ENCODE measurements at places on chromosomes 3 and 15. TPM values are rescaled to one million over a fixed set of nuclear protein-coding genes. Genes with fewer than 3 reads are reported as not detected.

Gene SHC4
- total RNA-seq: not detected

Gene CLEC3B
- total RNA-seq: 1.1 TPM

DNA sequence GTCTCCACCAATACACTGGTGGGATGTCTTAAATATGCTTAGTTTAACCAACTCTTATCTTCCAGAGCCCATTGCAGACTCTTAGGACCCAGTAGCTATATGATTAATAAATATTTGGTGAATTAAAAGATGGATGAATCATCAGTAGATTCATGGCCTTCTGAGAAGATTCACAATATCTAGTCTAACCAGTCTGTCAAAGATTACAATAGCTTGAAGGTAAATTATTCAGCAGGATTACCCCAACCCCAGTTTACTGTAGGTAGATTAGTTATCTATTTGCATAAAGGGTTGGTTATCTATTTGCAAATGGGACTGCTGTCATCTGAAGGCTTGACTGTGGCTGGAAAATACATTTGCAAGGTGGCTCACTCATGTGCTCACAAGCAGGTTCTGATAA is 239.4 kb upstream of the THRB start:
- no peak for DNase-seq

GRCh38 chr15:73950831-73951561 is 24.7 kb downstream of the LOXL1 start:
- DNase-seq: peak; percentile 80

GRCh38 chr3:72679540-72680198 is 168.6 kb downstream of the SHQ1 start:
- no peak for DNase-seq
